Epithelial cell of alveolus of lung (primary cell): ENCODE measurements at places on chromosomes 6 and 20. TPM values are rescaled to one million over a fixed set of nuclear protein-coding genes. Genes with fewer than 3 reads are reported as not detected.

AVP gene
- total RNA-seq, result not detected in 2 replicates

ARMH2 gene
- total RNA-seq, result not detected in 2 replicates

SOX12 gene
- total RNA-seq, result 11.4 and 12.9 TPM in 2 replicates

CCN6 gene
- not detected in 2 replicates for total RNA-seq

KIAA0408 gene
- 1.6 and 2.2 TPM in 2 replicates for total RNA-seq
